Fibroblast of the conjunctiva (primary cell): ENCODE measurements at places on chromosomes 7 and 10.

GRCh38 chr10:45249978-45250693 lies 65.3 kb downstream of the OR13A1 start:
- DNase-seq: peak; percentile 26

DNA sequence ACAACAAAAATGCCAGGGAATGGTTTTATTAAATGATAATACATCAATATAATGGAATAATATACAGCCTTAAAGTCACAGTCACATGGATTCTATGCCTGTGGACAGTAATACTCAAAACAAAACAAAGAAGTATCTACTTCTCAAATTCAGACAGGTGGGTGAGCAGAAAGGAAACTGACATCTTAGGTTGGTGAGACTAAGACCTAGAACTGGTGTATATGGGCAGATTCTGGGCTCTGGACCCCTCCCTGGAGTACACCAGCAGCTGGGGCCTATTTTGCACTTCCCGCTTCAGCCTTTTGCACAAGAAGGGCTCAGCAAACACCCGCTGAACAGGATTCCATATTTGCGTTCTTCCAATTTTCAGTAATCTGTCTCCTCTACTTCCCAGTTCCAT lies 5.4 kb upstream of the FIS1 start:
- DNase-seq: no peak

GRCh38 chr7:98722402-98722801 lies 105.3 kb downstream of the NPTX2 start:
- no peak for DNase-seq

DNA sequence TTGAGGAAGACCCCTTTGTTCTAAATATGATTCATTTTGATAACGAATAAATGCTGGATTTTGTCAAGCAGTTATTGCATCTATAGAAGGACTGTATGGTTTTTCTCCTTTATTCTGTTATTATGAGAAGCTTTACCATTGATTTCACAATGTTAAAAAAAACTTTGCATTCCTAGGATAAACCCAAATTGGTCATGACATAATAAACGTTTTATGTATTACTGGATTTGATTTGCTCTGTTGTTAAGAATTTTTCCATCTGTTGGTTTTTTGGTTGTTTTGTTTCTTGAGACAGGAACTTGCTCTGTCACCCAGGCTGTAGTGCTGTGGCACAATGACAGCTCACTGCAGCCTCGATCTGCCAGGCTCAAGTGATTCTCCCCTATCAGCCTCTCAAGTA lies 2.2 kb upstream of the DNA2 start:
- DNase-seq: no peak

DNA sequence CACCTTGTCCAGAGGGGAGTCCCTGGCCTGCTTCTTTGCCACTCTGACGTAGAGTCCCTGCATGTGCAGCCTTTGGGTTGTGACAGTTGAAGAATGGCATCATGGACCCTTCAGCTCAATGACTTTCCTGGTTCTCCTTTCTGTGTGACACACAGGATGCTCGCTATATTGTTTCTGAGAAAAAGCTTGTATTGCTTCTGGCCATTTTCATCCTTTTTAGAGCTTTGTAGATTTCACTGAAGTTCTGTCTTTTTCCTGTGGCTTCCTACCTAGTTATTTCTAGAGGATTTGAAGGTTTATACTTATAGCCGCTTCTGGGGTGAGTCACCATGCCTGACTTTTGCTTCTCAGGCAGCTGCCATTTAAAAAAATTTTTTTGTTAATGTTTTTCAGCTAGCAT lies 27.0 kb downstream of the SND1 start:
- no peak for DNase-seq

DNA sequence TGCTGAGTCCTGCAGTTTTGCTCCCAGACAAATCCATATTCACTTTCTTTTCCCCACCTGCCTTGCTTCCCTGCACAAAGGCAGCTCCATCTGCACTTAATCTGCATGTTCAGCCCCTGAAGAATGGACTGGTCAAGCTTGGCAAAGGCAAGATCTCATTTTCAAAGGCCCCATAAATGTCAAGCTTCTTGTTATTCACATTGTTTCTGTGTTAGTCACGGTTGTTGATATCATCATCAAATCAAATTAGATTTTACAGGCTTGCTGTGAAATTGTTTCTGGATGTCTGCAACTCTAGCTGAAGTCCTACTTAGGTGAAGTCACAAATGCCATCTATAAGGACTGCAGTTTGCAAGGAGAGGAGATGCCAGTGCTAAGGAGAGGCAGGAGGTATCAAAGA lies 91.0 kb downstream of the GPAM start:
- no peak for DNase-seq

DNA sequence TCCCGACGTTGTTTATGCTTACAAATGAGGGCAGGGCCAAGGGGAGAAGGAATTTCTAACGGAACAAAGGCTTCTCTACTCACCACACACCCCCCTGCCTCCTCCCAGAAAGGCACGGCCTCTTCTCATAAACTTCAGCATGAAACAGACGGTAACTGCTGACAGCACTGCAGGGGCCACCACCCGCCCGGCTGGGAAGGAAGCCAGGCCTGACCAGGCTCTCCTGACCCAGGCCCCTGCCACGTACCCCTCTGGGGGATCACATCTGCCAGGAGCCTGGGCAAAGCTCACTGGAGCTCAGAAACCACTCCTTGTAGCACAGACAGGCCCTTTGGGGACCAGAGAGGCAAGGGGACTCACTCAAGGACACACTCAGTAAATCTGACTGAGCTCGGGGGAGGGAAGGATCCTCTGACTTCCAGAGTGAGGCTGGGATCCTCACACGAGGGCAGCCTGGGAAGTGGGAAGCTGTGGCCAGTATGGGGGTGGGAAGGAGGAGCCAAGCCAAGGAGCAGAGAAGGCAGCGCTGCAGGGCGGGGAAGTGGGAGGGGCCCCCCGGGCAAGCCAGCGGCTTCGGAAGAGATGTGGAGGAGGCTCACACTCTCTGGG lies 46.1 kb downstream of the ZCCHC24 start:
- DNase-seq: peak; percentile 97

- DNase-seq: no peak
These were observed 74.6 kb downstream of the WDFY4 start for GRCh38 chr10:48759113-48759901.

DNA sequence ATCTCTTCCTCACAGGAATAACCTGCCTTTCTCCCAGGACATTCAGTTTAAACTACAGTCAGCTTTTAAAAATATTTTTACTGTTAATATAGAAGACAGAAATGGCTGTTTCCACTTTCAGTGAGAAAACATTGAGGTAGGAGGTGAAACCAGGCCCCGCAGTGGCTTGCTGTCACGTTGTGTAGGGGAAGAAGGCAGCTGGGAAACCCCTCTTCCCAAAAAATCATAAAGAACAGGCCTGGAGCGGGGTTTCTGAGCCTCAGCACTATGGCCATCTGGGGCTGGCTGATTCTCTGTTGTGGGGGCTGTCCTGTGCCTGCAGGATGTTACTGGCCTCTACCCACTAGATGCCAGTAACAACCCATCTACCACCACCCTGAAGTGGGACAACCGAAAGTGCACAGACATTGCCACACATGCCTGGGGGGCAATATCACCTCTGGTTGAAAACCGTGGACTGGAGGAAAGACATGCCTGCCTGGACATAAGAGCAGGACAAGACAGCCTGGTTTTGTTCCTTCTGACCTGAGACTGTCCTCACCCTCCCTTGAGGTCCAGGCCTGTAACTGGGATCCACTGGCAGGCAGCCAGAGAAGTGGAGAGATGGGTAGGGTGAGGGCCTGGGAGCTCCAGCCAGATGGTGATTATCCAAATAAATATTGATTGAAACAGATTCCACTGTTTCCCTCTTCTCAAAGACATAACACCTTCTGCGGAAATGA lies 43.9 kb downstream of the KCNH2 start:
- DNase-seq: no peak

DNA sequence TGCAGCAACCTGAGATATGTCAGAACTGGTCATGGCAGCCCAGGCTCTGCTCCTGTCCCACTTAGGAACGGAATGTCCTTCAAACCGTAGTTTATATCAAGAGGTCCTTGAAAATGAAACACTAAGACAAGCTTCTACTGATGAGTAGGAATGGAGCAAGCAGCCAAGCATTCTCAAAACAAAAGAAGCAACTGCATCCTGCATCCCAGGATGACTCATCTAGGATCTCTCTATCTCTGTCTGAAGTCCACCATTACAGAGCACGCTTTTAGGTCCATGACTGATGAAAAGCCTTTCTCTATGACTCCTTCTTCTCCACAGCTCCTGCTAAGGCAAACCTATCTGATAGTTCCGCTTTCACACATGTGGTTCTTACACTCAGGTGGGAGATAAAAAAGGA lies 16.3 kb downstream of the MBL2 start:
- no peak for DNase-seq
